ENCODE measurements at places on chromosomes 11 and 22.

GRCh38 chr11:64814712-64815187 lies 4.4 kb upstream of the MEN1 start:
- no peak for DNase-seq

- no peak for DNase-seq
Observed at GRCh38 chr22:50473088-50473487, 1.7 kb downstream of the SBF1 start.

GRCh38 chr11:114173843-114174242 lies 114.3 kb downstream of the ZBTB16 start:
- no peak for DNase-seq

GRCh38 chr11:117199053-117199915 lies at the start of gene TAGLN:
Gene TAGLN (plus strand): TSS chr11:117199370. CDS start chr11:117203014, 3,644 bp downstream.
- peak; percentile 86 for DNase-seq

DNA sequence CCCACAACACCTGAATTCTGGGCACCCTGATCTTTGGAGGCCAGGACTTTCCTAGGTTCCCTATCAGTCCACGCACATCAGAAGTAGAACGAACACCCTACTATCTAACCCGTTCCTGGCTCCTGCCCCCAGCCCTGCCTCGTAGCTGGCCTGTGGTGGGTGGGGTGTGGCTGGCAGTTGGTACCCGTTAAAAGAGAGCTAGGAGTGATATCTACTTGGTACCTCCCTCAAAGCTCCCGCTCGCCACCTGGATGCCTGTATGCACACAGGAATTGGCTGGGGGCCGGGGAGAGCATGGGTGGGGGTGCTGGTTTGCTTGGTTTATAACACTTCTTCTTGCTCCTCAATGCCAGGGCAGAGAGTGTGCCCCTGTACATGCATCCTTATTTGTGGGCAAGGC lies 14.0 kb upstream of the NECTIN1 start:
- no peak for DNase-seq

DNA sequence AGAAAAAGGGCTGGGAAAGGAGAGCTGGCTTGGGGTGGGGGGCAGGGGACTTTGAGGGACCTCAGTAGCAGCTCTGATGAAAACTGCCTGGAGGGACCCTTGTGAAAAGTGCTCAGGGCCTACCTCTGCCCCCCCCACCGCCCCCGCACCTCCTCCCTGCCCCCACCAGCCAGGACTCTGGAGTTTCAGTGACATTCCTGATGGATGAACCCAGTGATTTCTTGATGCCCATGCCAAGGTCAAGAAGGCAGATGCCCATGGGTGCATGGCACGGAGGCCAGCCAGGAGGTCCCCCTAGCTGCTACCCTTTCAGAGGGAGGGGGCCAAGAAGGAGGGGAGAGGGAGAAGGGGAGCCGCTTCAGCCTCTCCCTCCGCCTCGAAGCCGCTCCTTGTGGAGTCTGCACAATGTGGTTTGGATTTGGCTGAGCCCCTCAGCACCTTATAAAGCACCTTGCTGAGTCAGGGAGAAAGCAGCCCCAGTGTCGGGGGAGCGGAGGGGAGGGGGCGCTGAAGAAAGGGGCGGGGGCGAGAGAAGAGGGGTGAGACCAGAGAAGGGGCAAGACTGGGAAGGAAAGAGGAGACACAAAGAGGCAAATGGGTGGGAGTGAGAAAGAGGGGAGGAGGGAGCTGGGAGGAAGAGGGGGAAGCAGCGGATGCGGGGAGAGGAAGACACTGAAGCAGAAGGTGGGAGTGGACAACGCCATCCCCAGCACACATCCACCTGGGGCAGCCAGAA lies 2.1 kb upstream of the CLCF1 start:
- peak; percentile 11 for DNase-seq

DNA sequence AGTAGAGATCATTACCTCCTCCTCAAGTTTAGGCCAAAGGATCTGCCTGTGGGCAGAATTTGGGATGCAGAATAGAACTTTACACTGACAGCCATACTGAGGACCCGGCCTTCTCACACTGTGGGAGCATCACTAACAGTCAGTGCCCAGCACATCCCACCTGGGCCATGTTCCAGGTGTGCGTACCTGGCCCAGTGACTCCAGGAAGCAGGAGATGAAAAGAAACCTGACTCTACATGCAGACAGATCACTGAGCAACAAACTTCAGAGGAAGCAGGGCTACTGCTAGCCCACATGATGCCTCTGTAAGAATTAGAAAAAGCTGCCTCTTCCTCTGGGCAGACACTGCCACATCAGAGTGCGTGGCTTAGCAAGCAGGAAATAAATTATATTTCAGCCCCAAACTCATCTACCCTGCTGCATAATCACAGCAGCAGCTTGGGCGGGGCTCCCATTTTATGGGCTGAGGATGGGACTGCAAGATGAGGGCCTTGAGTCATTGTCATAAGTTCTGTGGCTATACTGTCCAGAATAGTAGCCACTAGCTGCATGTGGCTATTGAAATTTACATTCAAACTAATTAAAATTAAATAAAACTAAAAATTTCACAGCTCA lies 6.0 kb upstream of the LMO2 start:
- DNase-seq: no peak

- DNase-seq: peak; percentile 64
Observed at GRCh38 chr11:127451861-127452260, 451.3 kb upstream of the KIRREL3 start.

- DNase-seq: no peak
Observed at GRCh38 chr11:64654958-64655541, 64.0 kb downstream of the SLC22A12 start.

DNA sequence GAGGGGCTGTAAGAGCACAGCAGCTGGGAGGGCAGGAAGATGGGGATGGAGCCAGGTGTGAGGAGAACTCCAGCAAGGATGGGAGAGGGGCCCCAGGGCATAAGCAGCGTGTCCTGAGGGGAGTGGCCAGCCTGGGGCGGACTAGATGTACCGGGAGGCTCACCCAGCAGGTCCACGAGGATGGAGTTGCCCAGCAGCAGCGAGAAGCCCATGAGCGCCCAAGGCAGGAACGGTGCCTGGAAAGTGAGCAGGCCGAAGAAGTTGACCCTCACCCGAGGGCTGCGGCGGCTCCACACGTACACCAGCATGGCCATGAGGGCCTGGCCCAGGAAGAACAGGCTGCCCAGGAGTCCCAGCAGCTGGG lies 1.3 kb downstream of the DERL3 start:
- DNase-seq: no peak

DNA sequence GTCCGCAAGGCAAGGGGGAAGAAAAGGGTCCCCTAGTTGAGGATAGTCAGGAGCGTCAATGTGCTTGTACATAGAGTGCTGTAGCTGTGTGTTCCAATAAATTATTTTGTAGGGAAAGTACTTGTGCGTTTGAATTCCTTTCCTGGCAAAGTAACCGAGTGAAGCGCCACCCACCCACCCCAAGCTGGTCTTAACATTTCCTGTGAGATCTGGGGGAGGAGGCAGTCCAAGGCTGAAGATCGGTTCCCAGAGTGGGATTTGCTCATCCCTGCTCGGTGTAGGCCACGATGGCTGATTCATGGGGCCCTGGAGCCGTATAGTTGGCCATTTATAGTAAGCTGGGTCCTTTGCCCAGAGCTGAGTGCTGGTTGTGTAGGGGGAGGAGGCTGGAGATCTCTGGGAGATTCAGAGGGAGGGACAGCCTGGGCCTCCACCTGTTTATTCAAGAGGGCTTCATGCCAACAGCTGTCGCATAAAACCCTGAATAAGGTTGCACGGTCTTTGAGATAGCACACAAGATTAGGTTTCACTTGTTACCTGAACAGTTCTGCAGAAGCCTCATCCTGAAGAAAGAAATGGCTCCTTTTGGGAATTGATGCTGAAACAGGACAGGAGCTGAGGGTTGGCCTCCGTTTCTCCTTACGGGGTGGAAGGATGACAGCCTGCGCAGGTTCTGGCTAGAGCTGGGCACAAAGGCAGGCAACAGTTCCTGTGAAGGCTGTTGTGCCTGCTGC lies 2.4 kb downstream of the ATF4 start:
- DNase-seq: peak; percentile 50

DNA sequence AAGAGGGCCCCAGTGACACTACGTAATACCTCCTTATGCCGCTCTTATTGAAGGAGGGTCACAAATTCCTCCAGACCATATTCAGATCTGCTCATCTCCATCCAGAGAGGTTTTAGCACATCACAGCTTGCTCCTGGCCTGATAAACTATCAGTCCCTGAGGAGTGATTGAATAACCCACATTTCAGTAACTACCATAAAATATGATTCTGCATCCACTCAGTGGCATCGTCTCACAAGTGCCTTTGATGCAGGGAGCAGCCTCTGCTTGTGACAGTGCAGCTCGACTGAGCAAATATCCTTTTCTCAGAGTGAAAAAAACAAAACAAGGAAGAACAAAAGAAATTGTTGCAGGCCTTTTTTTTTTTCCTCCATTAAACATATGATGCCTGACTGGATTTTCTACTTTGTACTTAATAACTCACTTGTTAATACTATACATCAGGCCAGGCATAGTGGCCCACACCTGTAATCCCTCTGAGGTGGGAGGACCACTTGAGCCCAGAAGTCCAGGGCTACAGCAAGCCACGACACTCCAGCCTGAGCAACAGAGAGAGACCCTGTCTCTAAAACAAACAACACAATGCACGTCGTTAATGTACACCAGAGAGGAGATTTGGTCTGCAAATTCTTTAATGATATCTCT lies 64.5 kb downstream of the DDX10 start:
- no peak for DNase-seq

GRCh38 chr11:68173926-68174325 lies 39.2 kb downstream of the KMT5B start:
- DNase-seq: no peak

DNA sequence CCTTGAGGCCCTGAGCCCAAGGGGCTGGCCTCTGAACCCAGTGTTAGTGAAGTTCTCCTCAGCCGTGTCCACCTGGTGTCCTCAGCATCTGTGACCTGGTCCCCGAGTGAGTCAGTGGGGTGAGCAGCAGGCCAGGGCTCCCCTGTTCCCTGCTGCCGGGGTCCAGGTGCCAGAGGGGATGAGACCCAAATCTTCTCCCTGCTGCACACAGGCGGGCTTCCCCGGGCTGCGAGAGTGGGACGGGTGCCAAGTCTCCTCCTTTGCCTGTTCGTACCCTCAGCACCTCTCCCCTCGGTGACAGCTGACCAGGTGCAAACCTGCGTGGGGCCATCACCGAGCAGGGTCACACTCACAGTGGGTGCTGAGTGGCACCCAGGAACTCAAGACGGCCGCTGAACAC lies 514.5 kb downstream of the TBC1D22A start:
- no peak for DNase-seq

- DNase-seq: no peak
Observed at GRCh38 chr11:73576185-73576614, 21.7 kb downstream of the FAM168A start.

DNA sequence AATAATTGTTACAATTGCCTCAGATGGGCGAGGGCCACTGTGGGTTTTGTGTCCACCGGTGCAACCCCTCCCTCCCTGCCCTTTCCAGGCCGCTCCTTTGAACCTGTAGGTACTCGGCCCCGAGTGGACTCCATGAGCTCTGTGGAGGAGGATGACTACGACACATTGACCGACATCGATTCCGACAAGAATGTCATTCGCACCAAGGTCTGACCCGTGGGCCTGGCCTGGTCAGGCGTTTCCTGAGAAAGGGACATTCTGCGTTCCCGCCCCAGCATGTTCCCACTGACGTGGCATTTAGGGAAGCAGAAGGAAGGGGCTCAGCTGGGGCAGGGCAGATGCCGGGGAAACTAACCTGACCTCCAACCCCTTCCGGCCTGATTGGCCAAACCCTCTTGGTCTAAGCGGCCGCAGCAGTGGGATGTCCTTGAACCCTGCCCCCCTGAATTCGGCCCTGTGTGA lies 10.1 kb downstream of the SIDT2 start:
- peak; percentile 41 for DNase-seq

DNA sequence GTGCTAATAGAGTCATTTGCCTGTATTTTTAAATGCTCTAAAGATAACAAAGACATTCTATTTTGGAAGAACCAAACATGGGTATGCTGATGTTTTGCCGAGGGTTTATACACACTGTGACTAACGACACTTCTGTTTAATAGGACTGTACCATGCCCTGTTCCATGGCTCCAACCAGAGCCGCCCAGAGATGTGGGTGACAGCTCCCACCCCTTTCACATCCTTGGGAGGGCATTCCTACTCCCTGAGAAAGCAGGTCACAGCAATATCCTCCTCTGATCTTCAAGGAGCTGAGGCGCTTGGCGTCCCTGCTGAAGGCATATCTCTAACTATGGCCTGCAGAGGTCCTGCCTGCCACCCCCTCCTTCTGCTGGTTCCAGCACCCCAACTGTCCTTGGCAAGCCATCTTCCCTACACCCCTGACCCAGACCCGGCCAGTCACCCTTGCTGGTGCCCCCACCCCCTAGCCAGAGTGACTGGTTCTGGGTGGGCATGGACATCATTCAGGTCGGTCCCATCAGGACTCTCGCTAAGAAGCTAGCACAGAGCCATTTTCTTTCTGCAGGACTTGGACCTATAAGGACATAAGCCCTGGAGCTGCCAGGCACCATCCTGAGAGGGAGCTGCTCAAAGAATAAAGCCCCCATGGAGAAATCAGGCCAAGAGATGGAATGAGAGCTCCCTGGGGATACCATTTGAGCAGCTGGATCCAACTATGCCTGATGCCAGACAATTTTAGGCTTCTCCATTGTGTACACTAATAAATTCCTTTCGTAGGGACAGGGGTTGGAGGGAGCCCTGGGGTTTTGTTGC lies 381.3 kb downstream of the CTTN start:
- no peak for DNase-seq

GRCh38 chr11:133343951-133344350 lies 188.3 kb downstream of the OPCML start:
- DNase-seq: no peak

DNA sequence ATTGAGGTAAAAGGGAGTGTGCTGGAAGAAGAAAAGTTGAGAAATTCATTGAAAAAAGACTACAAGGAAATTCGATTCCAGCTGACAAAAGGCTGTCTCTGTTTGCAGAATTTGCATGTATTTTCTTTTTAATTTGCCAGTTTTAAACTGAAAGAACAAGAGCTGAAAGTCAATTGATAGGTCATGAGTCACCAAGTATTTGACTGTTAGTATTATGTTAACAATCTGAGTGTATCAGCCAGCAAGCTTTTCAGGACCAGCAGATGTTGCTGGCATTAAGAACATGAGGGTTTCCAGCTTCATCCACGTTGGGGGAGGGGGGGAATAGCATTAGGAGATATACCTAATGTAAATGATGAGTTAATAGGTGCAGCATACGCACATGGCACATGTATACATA lies 726.7 kb downstream of the METTL15 start:
- no peak for DNase-seq

- no peak for DNase-seq
Observed at GRCh38 chr11:117419482-117420142, 92.0 kb downstream of the CEP164 start.

DNA sequence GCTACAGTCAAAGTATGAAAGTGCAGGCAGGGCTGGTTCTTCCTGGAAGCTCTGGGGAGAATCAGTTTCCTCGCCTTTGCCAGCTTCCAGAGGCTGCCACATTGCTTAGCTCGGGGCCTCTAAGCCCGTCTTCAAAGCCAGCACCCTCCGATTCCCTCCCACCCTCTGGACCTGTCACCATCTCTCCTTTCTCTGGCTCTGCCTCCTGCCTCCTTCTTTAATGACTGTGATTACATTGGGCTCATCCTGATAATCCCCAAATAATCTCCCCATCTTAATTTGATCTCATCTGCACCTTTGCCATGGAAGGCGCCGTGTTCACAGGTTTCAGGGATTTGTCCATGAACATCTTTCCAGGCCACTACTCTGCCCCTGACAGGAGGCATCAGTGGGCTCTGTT lies 42.5 kb downstream of the MCM5 start:
- DNase-seq: no peak

GRCh38 chr11:119315131-119316015 lies 1.6 kb downstream of the MCAM start:
- no peak for DNase-seq
